ENCODE measurements at places on chromosomes 12 and 14. TPM values are rescaled to one million over a fixed set of nuclear protein-coding genes. Genes with fewer than 3 reads are reported as not detected.

TESPA1 gene
- not detected for total RNA-seq

GRCh38 chr14:69760810-69761209 is 6.1 kb upstream of the SRSF5 start:
- DNase-seq, result no peak

- no peak for DNase-seq
Measured at GRCh38 chr14:69616408-69616773, 5.0 kb downstream of the SUSD6 start.

- DNase-seq, result no peak
Measured at GRCh38 chr14:61281948-61282275, 774 bp upstream of the TMEM30B start.
